ENCODE measurements at places on chromosomes 6 and 20. TPM values are rescaled to one million over a fixed set of nuclear protein-coding genes. Genes with fewer than 3 reads are reported as not detected.

DNA sequence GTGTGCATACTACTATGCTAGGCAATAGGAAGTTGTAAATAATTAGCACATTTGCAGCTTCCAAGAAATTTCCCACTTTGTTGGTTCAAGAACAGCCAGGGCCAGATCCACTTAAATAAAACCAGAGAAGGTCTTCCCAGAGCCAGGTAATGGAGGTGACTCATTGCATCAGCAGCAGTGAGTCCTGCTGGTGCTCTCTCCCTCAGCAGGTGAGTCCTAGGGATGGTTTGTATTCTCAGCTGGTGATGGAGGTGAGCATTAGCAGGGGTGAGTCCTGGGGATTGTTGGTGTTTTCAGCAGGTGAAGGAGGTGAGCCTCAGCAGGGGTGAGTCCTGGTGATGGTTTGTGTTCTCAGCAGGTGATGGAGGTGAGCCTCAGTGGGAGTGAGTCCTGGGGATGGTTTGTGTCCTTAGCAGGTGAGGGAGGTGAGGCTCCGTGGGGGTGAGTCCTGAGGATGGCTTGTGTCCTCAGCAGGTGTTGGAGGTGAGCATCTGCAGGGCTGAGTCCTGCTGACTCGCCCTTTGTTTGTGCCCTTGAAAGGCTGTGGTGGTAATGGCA lies 232.8 kb upstream of the EXOC2 start:
- no peak overlapping the region for H3K4me3 ChIP-seq
- no peaks in the 10 kb centered on the region for H3K36me3 ChIP-seq
- H3K27me3 ChIP-seq, result peaks cover 11% of the 10 kb centered on the region
- H3K27ac ChIP-seq, result no peak overlapping the region
- DNase-seq, result no peak

- H3K27ac ChIP-seq, result no peak overlapping the region
- DNase-seq, result no peak
- no peak overlapping the region for H3K4me3 ChIP-seq
- no peaks in the 10 kb centered on the region for H3K36me3 ChIP-seq
- H3K4me1 ChIP-seq, result no peaks in the 10 kb centered on the region
These were observed 213.6 kb upstream of the PLCB4 start for GRCh38 chr20:8855315-8855714.

- peaks cover 9% of the 10 kb centered on the region for H3K27me3 ChIP-seq
- no peaks in the 10 kb centered on the region for H3K36me3 ChIP-seq
- no peak for DNase-seq
- peak overlapping the region; percentile 83 for H3K4me3 ChIP-seq
- H3K27ac ChIP-seq, result peak overlapping the region; percentile 93
These were observed 347.2 kb downstream of the TAF4 start for GRCh38 chr20:61718361-61719005.

- H3K27me3 ChIP-seq, result peaks cover 9% of the 10 kb centered on the region
- H3K4me1 ChIP-seq, result no peaks in the 10 kb centered on the region
- no peak for DNase-seq
- no peak overlapping the region for H3K4me3 ChIP-seq
- no peaks in the 10 kb centered on the region for H3K36me3 ChIP-seq
- H3K27ac ChIP-seq, result no peak overlapping the region
These were observed 93.0 kb upstream of the MAFB start for GRCh38 chr20:40782043-40782368.

DNA sequence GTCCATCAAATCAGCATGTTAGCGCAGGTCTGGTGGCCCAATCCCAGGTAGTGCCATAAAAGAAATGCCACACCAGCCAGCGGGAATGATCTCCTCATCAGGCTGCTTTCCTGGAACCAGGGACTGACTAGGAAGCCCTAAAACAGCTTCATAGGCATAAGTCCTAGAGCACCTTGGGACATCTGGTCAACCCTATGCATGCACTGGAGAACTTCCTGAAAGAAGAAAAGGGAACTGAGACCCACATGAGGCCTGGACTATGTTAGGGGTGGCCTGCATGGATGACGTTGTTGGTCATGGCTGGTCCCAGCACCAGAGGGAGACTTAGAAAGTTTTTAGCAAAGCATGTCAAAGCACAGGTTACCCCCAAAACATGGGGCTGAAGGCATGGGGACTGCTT lies 7.6 kb upstream of the KCNK16 start:
- peaks cover 10% of the 10 kb centered on the region for H3K27me3 ChIP-seq
- no peak overlapping the region for H3K4me3 ChIP-seq
- H3K36me3 ChIP-seq, result no peaks in the 10 kb centered on the region
- no peak for DNase-seq
- H3K4me1 ChIP-seq, result peaks cover 5% of the 10 kb centered on the region

TGM3 gene
- not detected for polyA plus RNA-seq

SAMD5 gene
- not detected for polyA plus RNA-seq

GRCh38 chr20:4810426-4811019 lies 88.8 kb downstream of the PRND start:
- peaks cover 51% of the 10 kb centered on the region for H3K4me1 ChIP-seq
- H3K27ac ChIP-seq, result peak overlapping the region; percentile 69
- H3K27me3 ChIP-seq, result peaks cover 10% of the 10 kb centered on the region
- DNase-seq, result no peak
- no peaks in the 10 kb centered on the region for H3K36me3 ChIP-seq

DNA sequence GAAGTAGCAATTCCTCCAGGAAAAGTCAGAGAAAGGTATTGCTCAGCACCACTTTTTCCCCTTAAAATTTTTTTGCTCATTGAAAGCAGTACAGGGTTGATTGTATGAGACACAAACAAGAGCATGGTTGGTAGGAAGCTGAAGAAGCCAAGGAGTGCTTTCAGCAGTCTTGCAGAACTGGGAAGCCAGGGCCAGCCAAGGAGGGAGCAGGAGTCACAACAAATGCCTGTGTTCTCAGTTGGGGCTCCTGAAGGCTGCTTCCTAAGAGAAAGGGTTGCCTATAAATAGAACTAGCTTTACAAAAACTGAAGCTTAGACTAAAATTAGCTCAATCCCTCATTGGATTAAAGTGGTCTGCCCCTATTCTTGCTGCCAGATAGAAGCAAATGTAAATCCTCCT lies 3.3 kb upstream of the THEMIS start:
- no peak for DNase-seq
- H3K36me3 ChIP-seq, result peaks cover 4% of the 10 kb centered on the region
- H3K4me1 ChIP-seq, result peaks cover 8% of the 10 kb centered on the region
- no peak overlapping the region for H3K4me3 ChIP-seq
- no peaks in the 10 kb centered on the region for H3K27me3 ChIP-seq

DNA sequence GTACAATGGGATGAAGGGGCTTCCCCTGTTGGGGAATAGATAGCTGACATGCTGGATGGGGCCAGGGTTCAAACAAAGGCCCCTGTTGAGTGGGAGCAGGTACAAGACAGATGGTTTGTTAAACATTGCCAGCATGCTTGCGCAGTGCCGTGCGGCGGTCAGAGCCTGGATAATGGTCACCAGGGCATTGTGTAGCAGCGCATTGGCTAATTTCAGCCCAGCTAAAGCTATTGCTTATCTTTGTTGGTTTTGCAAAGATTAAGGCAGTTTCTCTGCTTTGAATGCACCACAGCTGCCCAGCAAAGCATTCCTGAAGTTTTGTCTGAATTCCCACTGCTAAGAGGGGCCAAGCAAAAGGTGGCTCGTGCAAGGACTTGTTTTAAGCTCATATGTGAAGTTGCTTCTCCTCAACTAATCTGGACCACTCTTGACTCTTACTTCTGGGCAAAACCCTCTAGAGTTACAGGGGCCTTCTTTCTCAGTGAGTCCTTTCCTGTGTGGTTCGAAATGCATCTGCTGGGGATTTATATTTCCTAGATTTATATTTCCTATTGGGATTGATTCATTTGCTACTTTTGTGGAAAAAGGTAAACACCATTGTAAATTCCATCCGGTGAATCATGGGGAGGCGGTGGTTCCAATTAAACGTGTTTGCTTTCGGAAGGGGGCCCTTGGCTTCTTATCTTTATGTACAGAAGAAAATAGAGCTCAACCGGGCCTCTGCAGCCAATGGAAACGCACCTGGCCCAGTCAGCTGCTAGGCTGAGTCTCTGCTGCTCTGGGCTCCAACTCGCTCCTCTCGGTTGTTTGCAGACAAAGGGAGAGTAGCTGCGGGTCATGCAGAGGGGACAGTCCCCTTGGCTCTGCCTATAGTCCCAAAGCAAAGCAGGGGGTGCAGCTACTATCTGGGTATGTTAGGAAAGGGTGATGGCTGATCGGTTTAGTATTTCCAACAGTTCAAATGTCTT lies 72.1 kb downstream of the FOXA2 start:
- no peaks in the 10 kb centered on the region for H3K4me1 ChIP-seq
- no peaks in the 10 kb centered on the region for H3K36me3 ChIP-seq
- no peak overlapping the region for H3K27ac ChIP-seq
- no peak for DNase-seq

OPRL1 gene
- 0.48 TPM for polyA plus RNA-seq

TCP11 gene
- polyA plus RNA-seq, result not detected

DNA sequence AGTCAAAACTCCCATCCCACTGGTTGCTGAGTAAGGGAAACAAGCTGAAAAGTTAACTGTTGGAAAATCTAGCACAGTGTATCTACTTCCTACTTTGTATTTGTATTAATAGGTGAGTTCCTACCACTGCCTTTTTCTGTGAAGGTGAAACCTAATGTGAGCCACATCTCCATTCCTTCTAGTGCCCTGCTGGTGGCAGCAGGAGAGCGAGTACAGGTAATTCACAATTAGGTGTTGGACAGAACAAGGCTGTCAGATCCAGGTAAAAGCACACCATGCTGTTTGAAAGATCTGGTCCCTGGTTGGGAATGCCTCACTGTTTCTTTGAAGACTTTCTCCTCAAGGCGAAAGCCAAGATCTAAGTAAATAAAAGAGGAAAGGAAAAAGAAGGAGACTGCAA lies 528.4 kb downstream of the PKHD1 start:
- H3K36me3 ChIP-seq, result no peaks in the 10 kb centered on the region
- H3K27me3 ChIP-seq, result peaks cover under 1% of the 10 kb centered on the region
- DNase-seq, result no peak
- H3K4me1 ChIP-seq, result no peaks in the 10 kb centered on the region
- no peak overlapping the region for H3K27ac ChIP-seq

- no peaks in the 10 kb centered on the region for H3K27me3 ChIP-seq
- DNase-seq, result peak; percentile 62
- H3K4me3 ChIP-seq, result no peak overlapping the region
- peaks cover 46% of the 10 kb centered on the region for H3K4me1 ChIP-seq
- H3K27ac ChIP-seq, result peak overlapping the region; percentile 74
- peaks cover 3% of the 10 kb centered on the region for H3K36me3 ChIP-seq
These were observed 63.4 kb downstream of the PRDM1 start for GRCh38 chr6:106149472-106150069.

GRCh38 chr20:56234110-56234509 lies 14.4 kb upstream of the MC3R start:
- no peaks in the 10 kb centered on the region for H3K36me3 ChIP-seq
- peaks cover 6% of the 10 kb centered on the region for H3K27me3 ChIP-seq
- H3K4me3 ChIP-seq, result no peak overlapping the region

DNA sequence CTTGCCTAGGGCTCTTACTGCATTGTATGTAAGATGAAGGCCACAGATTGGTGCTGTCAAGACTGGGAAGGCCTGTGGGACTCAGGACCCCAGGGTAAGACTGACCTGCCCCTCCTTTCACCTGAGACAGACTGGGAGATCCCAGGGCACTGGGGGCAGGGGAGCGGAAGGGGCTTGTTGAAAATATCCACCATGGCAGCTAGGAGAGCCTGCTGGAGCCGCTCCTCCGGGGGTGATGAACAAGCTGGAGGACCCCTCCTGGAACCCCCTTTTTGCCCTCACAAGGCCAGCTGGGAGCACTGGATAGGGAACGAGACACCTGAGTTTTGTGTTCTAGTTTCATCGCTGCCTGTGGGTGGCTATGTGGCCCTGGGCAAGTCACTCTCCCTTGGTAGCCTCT lies 9.2 kb upstream of the SDCBP2 start:
- no peaks in the 10 kb centered on the region for H3K27me3 ChIP-seq
- H3K27ac ChIP-seq, result no peak overlapping the region
- H3K36me3 ChIP-seq, result no peaks in the 10 kb centered on the region
- H3K4me1 ChIP-seq, result peaks cover 16% of the 10 kb centered on the region
- H3K4me3 ChIP-seq, result no peak overlapping the region
- no peak for DNase-seq

DNA sequence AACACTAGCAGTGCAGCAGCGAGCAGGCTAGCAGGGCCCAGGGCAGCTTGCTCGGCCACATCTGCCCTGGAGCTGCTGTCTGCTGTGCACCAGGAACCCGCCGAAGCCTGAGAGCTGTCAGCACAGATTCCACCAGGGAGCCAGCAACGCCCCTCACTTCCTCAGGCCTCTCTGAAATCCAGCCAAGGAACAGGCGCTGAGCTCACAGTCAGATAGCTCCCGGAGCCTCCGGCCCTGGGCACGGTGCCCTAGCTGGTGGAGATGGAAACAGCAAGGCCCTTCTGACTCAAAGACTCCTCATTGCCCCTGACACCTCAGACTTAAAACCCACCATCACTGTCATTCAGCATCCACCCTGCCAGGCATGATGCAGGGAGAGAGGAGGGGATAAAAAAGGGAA lies 839.4 kb downstream of the MAFB start:
- H3K27ac ChIP-seq, result no peak overlapping the region
- no peak overlapping the region for H3K4me3 ChIP-seq
- H3K36me3 ChIP-seq, result no peaks in the 10 kb centered on the region
- H3K4me1 ChIP-seq, result no peaks in the 10 kb centered on the region
- H3K27me3 ChIP-seq, result peaks cover 1% of the 10 kb centered on the region
- no peak for DNase-seq

All from immature natural killer cell (primary cell).